ENCODE measurements at places on chromosomes 1 and 21.

DNA sequence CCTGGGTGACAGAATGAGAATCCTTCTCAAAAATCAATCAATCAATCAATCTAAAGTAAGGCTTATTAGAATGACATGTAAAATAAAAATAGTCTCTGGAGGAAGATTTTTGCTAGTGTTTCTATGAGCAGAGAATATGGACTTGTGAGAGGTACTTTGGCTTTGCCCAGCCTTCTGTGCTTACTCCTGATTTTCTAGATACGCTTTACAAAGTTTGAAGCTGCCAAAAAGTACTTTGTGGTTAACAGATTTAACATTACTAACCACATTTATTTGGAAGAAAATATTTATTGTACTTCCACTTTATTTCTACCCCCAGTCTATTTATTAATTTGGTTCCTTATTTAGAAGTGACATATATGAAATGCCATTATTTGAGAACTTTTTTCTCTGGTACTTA is 41.0 kb downstream of the CEP350 start:
- DNase-seq = no peak

DNA sequence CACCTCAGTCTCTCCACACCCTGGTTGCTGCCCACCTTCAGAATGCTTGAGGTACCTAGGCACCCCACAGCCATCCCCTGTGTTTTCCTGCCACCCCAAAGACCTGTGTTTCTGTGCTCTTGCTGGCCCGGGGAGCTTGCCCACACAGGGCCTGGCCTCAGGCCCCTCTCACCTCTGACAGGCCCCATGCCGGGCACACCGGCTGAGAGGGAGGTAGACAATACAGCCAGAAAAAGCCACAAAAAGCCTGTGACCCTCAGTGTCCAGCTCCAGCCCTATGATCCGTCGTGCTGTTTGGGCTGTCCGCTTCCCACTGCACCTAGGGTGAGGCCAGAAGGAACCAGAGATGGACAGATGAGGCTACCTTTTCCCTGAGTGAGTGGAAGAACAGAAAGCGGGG is 11.4 kb downstream of the SEMA6C start:
- DNase-seq = no peak

DNA sequence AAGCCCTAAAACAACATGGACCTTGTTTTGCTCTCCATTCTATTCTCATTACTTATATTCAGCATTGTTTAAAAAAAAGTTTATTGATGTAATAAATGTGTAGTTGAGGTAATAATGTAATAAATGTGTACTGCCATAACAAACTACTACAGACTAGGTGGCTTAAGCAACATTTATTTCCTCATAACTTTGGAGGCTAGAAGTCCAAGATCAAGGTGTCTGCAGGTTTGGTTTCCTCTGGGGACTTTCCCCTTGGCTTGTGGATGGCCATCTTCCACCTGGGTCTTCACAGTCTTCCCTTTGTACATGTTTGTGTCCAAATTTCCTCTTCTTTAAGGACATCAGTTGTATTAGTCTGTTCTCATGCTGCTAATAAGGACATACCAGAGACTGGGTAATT is 93.1 kb downstream of the LMO4 start:
- no peak for DNase-seq

DNA sequence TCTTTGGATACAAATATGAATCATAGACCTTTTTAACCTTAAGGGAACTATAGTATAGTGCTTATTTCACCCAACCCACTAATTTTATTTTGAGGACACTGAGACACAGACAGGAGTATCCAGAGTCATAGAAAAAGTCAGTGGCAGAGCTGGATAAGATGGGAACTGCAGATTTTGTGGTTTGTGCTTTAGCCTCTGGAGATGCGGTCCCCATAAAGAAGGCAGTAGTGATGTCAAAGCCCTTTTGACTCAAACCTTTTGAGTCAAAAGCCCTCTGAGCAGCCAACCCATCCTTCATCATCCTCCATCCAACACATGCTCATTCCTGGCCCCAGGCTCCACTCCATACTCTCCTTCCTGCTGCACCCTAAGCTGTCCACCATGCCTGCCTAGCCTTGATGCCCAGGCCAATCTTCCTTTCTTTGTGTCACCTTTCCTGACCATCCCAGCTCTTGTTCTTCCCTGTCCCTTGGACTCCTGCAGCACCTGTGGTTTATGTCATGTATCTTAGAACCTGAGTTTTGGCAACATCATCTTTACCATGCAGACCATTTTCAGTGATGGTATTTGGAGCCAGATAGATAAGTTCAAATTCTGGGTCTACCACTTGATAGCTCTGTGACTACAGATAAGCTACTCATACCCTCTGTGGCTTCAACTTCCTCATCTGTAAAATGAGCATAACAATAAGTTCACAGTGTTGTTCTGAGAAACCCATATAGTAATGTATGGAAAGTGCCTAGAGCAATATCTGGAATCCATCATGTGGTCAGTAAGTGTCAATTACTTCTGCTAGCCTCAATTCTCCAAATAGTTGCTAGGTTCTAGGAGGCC is 20.1 kb downstream of the SLAMF1 start:
- DNase-seq = no peak

DNA sequence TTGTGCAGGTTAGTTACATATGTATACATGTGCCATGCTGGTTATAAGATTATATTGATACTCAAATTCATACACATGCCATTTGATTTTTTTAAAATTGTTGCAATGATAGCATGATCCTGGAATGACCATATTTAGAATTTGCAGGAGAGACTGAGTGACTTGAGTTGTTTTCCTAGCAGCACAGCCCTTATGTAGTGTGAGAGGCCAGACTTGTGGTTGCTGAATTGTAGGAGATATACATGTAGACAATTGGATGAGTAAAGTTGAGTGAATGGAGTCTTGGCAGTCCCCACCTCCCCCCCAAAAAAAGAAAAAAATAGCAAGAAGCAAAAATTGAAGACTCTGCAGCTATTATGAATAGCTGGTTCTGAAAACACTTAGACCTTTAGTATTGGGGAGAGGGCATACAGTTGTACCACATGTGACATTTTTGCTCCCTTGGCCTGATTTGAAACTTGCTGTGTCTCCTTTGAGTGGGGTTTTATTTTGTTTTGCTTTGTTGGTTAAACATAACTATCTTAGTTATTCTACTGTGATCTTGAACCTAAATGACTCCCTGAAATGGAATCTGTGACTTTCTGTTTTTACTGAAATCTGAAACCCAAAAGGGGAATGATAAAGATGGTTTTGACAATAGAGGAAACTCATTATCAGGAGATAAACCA is 280.3 kb downstream of the HMCN1 start:
- DNase-seq = no peak

DNA sequence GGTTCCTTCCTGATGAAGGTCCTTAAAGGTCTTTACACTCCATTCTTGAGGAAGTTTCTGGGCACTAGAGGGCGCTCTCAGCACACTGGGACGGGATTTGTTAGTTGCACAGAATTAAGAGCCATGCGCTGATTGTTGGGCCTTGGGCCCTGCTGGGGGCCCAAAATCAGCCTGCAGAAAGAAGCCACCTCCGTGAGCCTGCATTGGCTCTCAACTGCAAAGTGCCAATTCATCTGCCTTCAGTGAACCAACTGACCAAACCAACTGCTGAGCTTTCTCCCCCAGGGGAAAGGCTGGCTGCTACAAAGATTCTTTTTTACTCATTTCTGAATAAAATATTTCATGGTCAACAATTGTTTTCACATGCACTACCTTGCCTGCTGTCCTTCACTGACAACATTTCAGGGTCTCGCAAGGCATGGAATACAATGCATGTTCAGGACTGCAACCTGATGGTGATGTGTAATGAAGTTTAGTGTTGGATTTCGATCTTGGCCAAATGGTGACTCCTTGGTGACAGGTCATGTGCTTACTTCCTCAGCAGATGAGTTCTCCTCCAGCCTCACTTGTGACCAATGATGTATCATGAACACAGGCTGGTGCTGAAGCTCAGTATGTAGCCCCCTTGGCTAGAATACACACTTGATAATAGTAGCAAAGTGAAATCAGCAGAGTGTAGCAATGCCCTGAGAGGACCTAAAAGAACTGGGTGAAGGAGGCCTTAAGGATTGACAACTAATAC is 45.7 kb upstream of the PRDX6 start:
- DNase-seq = peak; percentile 97

GRCh38 chr1:170385750-170386149 is 146.2 kb upstream of the GORAB start:
- DNase-seq = no peak

DNA sequence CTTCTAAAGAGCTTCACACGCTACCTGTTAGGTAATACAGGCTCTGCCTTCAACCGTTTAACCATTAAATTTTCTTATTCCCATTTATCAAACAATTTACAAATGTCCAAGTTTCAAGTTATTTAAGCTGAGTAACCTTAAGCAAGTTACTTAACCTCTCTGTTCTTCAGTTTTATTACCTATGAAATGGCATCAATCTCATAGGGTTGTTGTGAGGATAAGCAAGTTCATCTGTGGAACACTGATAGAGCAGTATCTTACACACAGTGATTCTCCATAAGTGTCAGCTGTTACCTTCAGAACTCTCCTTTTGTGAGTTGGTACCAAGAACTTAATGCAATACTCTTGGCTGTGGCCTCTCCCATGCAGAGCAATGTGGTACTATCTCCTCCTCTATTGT is 40.0 kb downstream of the GRIK3 start:
- DNase-seq = no peak

DNA sequence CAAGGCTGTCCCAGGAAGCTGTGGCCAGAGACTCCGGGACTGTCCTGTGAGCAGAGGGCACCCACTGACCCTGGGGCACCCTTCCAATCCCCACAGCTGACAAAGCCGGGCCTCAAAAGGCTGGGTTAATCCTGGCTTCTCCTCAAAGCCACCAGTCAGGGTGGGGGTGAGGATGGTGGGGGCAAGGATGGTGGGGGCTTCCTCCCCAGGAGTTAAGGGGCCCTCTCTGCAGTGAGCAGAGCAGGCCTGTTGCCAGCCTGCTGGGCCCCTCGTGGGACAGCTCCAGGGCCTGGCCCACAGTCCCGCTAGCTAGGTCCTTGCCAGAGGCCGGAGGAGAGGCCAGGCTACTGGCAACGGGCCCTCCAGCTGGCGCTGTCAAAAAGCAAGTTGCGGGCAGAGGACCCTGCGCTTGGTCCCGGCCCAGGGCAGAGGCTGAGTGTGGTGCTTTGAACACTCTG is 37.9 kb upstream of the CCDC27 start:
- DNase-seq = peak; percentile 91

DNA sequence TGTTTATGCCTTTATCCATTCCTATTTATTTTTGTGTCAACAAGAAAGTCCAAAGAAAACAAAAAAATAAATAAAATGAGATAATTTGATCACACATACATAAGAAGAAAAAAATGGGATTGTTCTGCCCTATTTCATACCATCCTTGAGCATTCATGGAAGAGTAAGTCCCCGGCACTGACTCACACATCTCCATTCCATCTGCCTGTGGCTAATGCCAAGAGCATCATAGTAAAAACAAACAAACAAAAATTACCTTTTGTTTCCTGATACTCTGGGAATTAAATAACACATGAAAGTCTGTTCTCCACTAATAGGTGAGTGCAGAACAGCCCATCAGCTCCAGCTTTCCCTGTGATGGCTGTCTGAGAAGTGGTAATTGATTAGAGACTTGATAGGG is 48.1 kb upstream of the BACE2 start:
- DNase-seq = no peak

DNA sequence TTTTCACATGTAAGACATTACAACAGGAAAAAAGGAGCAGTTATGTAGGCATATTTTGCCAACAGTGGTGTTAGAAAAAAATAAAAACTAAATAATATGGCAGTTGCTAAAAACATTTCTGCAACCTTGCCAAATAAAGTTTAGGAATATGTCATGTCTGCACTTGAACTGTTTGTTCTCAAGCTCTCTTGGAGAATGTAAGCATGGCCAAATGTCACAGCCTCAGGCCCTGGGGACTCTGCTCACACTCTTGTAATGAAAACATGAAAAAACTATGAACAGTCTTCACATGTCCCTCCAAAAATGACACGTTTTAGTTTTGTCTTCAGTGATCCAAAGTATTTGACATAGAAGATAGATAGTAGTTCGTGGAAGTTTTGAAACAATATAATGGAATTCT is 753.3 kb downstream of the LTN1 start:
- DNase-seq = no peak

DNA sequence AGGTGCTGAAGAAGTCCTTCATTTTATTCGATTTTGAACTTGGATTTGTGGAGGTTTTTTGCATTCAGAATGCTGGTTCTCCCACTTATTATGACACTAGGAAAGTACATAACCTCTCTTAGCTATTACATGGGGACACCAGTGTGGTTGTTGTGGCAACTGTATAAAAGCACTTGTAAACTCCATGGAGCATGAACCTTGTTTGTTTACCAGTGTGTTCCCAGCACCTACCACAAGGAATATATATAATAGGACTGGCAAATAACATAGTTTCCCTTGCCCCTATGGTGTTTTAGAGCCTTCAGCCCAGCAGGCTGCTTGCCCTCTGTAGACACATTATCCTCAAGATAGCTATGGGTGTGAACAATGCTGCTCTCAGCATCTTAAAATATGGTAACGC is 43.1 kb downstream of the RASSF5 start:
- DNase-seq = no peak
